ENCODE measurements at places on chromosomes 4 and X.
A peak's percentile ranks its signal among the peaks of the same experiment; 100 is the strongest.

DNA sequence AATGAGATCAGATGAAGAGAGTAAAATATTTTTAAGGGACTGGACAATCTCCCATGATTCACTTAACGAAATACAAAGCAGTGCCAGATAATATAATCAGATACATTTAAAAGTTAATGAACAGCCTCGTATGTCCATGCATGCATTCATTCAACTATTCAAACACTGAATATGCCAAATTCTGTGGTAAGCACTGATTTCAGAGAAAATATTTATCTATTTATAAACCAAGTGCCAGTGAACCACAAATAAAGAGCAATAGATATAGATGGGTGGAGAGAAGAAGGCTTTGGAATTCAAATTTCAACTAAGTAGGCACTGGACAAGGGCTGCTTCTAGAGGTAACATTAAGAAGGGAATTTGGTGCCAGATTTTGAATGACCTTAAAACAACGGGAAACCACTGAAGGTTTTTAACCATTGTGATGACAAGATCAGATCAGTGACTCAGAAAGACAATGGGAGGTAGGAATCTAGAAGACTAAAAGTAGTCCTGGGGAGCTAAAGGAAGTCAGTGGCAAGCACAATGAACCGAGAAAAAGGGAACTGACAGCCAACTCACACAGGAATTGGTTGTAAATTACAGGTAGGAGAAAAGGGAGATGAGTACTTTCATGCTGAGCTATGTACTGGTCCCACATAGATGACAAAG, 14.2 kb downstream of the ELOVL6 start:
- DNase-seq = no peak

DNA sequence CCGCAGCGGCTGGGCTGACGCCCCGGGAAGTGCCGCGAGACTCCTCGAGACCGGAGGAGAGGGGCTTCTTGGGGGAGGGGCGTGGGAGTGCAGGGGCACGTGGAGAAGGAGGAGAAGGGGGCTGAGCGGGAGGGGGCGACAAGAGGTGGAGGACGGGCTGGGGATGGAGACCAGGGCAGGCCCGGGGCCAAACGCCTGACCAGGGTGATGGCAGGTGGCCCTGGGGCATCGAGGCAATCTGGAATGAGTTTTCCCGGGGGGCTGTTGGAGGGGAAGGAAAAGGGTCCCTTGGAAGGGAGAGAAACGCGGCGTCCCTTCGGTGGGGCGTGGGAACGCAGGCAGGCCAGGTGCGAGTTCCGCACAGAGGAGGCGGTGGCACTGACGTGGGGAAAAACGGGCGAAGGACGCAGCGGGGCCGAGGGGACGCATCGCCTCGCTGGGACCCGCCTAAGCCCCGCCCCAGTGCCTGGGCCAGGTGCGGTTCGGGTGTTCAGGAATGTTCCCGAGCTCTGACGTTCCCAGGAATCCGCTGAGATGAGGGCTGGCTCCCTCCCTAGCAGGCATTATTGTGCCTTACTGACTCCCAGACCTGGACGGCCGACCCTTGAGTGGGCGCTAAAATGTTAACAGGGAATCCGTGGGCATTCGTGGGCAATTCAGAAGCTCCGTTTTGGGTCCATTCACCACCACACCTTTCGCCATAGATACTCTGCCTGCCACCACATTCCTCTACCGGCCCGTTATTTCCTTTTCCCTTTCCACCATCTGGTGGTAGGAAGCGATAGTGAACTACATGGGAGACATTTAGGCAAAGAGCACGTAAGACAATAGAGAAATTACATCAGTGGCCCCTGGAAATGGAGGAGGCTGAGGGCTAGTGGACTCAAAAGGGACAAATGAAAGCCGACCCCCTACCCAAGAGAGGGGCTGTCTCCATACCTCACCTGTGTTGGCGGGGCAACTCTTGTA, 795 bp upstream of the SH3KBP1 start:
- peak; percentile 65 for DNase-seq

DNA sequence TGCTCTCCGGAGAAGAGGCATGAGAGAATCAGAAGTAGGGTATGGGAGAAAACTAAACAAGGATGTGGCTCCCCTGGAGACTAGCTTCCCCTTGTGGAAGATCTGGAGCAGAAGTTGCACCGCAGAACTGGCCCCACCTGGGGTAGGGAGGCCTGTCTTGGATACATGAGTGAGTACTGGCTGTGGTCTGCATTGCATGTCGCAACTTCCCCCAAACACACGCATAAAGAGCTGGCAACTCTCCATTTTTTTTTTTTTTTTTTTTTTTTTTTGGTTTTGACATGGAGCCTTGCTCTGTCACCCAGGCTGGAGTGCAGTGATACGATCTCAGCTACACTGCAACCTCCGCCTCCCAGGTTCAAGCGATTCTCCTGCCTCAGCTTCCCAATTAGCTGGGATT, 119.9 kb downstream of the EGF start:
- DNase-seq = no peak

DNA sequence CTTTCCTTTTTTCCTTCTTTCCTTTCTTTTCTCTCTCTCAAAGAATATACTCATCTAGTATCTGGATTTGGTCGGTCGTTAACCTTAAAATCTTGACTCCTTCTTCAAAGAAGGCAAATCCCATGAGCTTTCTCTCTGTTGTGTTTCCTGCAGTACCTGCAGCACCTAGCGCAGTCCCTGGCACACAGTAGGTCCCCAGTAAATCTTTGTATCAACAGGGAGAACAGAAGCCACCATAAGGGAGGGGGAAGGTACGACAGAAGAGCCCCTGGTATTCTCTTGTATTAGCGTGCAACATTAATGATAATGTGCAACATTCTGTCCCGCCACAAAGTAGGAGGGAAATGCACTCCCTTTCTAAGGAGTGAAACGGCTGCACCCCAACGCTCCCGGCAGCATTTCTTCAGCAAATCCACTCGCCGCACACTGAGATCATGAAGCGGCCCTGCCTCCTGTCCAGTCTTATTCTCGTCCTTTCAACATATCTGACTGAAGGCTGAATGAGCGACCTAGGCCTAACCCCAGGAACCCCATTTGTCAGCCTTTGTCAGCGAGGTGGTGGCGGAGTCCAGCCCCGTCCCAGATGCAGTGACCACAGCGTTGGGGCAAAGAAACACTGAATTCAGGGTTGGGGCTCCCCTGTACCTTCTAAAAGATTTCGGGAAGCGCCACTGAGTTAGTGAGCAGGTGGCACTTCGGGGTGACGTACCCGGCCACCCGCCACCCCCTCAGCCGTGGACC, 133.7 kb downstream of the AMELX start:
- no peak for DNase-seq

- no peak for DNase-seq
Measured at GRCh38 chr4:108943976-108944591, 181.2 kb upstream of the ETNPPL start.

GRCh38 chr4:128163177-128164117, 102.3 kb downstream of the LARP1B start:
- no peak for DNase-seq

GRCh38 chr4:85102606-85103005, 136.1 kb upstream of the WDFY3 start:
- DNase-seq = no peak

DNA sequence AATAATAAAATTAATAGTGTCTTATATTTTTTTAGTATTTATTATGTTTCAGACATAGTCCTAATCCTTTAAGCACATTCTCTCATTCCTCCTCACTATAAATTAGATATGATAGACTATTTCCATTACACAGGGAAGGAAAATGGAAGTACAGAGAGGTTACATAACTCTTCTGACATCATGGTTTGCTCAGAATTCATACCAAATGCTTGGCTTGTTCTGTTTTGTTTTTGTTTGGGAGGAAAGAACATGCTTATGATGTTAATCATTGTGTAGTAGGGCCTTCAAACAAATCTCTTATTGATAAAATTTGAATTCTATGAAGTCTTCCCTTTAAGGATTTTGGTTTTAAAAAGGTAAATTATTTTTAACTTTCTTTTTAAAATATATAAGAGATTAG, 59.5 kb downstream of the RXFP1 start:
- DNase-seq = no peak

DNA sequence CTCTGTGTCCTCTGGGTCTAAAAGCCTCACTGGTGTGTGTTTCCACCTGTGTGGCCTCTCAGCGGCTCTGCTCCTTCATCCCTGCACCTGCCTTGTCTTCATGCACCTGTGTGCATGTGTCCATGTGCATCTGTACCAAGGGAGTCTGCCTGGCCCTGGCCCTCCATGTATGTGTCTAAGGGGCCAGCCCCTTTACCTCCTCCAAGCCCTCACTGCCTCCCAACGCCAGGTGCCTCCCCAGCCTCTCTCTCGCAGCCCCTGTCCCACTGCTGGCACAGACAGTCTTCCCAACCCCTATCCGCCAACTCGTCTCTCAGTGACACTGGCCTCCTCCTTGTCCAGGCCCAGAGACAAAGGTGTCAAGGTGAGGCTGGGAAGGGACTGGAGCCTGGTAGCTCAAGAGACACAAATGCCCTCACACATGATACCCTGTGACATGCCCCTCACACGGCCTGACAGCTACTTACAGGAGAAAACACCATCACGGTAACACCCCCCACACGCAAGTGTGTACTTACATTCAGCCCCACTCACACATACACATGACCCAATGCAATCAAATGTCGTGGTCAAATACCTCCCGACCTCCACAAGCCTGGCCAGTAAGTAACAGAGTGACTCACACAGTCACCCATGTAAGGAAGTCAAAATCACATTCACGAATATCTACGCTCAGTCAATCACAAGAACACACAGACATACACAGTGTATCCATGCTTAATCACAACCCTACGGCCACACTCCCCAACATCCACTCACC, 11.4 kb downstream of the L1CAM start:
- no peak for DNase-seq

- no peak for DNase-seq
Measured at GRCh38 chr4:69831646-69832325, 28.2 kb downstream of the SULT1E1 start.

GRCh38 chr4:181219783-181220416, 1023.3 kb upstream of the TENM3 start:
- no peak for DNase-seq

Measured in activated CD8-positive, alpha-beta memory T cell treated with anti-CD3 and anti-CD28 coated beads, Interleukin-2, amount 50 U/mL, for 48 hours (primary cell).